Central memory CD8-positive, alpha-beta T cell (primary cell): ENCODE measurements at places on chromosomes 12 and 14.

- DNase-seq, result no peak
- no peaks in the 10 kb centered on the region for H3K36me3 ChIP-seq
- H3K27me3 ChIP-seq, result no peaks in the 10 kb centered on the region
- no peak overlapping the region for H3K27ac ChIP-seq
These were observed 108.1 kb upstream of the ATXN7L3B start for GRCh38 chr12:74429535-74429934.

DNA sequence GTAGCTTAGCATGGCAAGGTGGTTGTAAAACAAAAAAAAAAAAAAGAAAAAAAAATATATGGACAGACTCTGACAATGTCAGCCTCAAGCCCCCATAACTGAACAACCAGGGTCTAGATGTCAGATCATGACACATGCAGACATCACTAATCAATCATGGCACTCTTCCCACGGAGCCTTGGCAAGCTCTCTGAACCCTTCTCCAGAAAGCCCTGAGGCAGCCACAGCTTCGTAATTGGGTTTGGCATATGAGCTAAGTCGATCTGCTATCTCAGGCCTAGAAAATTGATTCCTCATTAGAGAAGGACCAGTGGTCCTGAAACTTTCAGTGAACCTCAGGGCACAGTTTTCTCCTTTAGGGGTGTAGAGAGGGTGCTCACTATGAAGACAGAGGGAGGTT, 112.2 kb downstream of the GPR135 start:
- H3K27me3 ChIP-seq, result no peaks in the 10 kb centered on the region
- no peak overlapping the region for H3K27ac ChIP-seq
- peaks cover 9% of the 10 kb centered on the region for H3K36me3 ChIP-seq
- H3K4me1 ChIP-seq, result no peaks in the 10 kb centered on the region

DNA sequence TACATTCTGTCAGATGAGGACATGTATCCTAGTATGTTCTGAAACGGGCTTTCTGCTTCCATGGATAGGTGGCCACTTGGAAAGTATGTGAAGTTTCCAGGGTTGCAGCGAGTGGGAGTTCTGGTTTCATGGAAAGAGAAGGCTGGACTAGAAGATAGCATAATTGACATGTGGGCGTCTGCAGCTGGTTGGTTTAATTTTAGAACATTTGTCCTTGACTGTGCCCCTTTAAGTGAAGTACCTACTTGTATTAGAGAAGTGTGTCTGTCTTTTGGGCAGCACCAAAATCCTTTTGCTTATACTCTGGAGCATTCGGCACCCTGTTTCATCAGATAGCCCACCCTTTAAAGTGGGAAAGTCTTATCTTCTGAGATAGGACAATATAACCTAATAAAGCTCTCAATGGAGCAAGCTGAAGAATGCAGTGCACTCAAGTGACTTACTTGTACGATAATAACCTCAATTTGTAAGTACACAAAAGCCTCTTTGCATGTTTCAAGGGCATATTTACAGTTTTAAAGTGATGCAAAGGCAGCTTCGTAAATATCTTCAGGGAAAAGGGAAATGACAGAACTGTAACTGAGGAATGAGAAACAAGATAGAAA, 35.2 kb downstream of the NTN4 start:
- H3K4me3 ChIP-seq, result no peak overlapping the region
- peaks cover 2% of the 10 kb centered on the region for H3K36me3 ChIP-seq
- H3K4me1 ChIP-seq, result no peaks in the 10 kb centered on the region

DNA sequence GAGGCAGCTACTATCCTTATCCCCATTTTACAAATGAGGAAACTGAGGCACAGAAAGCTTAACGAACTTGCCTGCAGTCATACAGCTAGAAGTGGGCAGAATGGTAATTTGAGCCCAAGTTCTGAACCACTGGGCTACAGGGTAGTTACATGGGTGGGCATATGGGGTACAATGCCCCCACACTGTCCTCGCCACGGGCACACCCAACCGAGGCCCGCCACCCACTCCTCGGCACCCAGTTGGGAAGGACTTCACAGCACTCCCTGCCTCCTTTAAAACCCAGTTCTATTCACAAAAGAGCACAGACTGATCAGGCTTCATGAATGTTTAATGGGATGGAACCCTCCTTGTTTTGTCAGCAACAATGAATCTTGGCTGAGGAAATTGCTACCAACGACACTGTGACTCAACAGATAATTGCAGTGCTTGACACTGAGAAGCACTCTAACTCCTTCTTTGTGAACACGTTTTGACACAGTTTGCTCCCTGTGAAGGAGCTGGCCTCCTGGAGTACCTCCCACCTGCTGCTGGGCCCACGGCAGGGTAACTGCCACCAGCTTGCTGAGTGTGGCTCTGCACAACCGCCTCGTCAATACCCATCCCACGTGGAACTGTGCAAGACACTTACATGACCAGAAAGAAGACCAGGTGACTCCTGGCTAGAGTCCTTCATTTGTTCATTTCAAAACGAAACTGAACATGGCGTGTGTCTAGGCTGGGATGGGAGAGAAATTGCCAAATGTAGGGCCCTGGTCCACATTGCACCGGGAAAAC, 63.5 kb downstream of the CLMN start:
- DNase-seq, result no peak
- H3K27ac ChIP-seq, result no peak overlapping the region
- peaks cover 6% of the 10 kb centered on the region for H3K27me3 ChIP-seq
- no peak overlapping the region for H3K4me3 ChIP-seq
- no peaks in the 10 kb centered on the region for H3K4me1 ChIP-seq
- H3K36me3 ChIP-seq, result no peaks in the 10 kb centered on the region

- peaks cover 10% of the 10 kb centered on the region for H3K27me3 ChIP-seq
- DNase-seq, result no peak
- no peak overlapping the region for H3K27ac ChIP-seq
- H3K36me3 ChIP-seq, result no peaks in the 10 kb centered on the region
- peaks cover 7% of the 10 kb centered on the region for H3K4me1 ChIP-seq
These were observed 96.8 kb upstream of the IFNG-AS1 start for GRCh38 chr12:67892259-67893021.

DNA sequence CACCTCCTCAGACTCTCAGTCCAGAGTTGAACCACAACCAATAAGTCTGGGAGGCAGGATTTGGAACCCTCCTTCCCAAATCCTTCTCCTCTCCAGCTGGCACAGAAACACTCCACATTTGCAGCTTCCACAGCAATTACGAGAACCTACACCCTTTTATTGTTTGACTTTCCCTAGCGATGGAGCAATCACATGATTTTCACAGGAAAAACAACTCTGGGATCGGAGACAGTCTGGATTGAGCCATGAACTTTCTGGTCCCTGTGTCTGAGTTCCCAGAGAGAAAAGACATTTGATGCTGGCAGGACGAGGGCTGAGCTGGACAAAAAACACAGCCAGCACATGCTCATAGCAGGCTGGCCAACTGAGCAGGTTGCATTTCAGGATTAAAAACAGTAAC, 49.0 kb upstream of the STON2 start:
- no peak overlapping the region for H3K4me3 ChIP-seq
- H3K27me3 ChIP-seq, result peaks cover 49% of the 10 kb centered on the region
- no peak overlapping the region for H3K27ac ChIP-seq

DNA sequence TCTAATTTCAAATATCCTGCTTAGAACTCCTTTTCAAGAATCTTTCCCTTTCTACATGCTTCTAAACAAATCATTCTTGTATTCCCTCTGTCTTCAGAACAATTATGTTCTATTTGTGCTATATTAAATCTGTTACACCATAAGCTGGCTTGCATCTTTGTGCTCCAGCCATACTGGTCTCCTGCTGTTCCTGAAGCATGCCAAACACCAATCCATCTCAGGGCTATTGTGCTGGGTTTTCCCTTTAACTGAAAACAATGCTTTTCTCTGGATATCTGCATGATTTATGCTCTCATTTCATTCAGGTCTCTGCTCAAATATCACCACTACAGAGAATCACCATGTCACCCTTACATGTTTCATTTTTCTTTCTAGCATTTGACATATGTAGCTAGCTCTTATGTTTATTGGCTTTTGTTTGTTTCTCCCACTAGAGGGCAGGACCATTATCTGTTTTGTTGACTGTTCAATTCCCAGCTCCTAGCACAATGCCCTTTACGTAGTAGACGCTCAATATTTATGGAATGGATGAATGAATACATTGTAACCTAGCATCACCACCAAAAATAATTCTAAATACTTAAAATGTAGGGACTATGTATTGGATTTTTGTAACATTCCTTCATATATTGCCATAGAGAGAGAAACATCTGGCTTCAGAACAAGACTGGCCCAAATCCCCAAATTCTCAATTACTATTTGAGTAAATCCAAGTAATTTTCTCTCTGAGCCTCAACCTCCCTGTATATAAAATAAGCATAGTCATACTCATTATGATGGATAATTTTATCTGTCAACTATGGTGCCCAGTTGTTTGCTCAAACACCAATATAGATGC, 302.0 kb upstream of the SYT1 start:
- H3K4me3 ChIP-seq, result no peak overlapping the region
- no peaks in the 10 kb centered on the region for H3K4me1 ChIP-seq
- no peak overlapping the region for H3K27ac ChIP-seq
- H3K27me3 ChIP-seq, result no peaks in the 10 kb centered on the region

- H3K4me1 ChIP-seq, result peaks cover 16% of the 10 kb centered on the region
- H3K36me3 ChIP-seq, result peaks cover 2% of the 10 kb centered on the region
- no peaks in the 10 kb centered on the region for H3K27me3 ChIP-seq
- no peak for DNase-seq
- H3K4me3 ChIP-seq, result no peak overlapping the region
These were observed 9.4 kb downstream of the COX16 start for GRCh38 chr14:70350078-70350477.

DNA sequence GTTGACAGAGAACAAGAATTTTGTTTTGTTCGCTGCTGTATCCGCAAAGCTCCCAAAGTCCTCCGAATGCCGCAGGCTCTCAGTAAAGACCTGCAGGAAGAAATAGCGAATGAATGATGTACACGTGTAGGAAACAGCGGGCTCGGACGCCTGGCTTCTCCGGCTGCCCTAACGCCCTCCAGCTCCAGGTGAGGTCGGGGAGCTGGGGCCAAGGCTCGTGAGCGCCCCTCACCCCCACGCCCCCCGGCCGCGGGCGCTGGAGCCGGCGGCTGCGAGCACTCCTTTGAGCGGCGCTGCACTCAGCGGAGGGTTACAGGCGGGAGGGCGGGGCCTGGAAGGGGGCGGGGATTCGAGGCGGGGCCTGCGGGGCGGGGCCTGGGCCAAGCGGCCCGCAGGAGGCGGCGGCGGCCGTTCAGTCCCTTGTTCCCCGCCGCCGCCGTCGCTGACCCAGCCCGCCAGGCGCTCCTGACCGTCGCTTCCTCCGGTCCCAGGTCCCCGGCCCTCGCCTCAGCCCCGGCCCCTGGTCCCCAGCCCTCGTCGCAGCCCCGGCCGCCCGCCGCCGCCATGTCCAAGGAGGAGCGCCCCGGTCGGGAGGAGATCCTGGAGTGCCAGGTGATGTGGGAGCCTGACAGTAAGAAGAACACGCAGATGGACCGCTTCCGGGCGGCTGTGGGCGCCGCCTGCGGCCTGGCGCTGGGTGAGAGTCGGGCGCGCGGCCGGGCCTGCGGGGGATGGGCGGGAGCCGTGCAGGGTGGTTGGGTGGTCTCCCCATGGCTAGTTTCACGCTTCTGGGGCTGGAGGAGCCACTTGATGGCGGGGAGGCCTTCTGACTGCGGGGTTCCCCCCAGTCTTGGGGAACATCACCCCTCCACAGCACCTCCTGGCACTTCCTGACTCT, at the start of gene AACS:
Gene AACS (plus strand): TSS at position 415 of the 898 bp plus-strand sequence. CDS start 150 bp downstream, at position 565.
- peak within 1 kb of the TSS; percentile 7 for H3K27ac ChIP-seq
- no peaks in the 10 kb centered on the region for H3K36me3 ChIP-seq
- H3K4me1 ChIP-seq, result peaks cover 22% of the 10 kb centered on the region
- H3K27me3 ChIP-seq, result no peaks in the 10 kb centered on the region
- peak within 1 kb of the TSS; percentile 68 for H3K4me3 ChIP-seq
- peak; percentile 38 for DNase-seq
